ENCODE measurements at places on chromosomes 7 and 10.

DNA sequence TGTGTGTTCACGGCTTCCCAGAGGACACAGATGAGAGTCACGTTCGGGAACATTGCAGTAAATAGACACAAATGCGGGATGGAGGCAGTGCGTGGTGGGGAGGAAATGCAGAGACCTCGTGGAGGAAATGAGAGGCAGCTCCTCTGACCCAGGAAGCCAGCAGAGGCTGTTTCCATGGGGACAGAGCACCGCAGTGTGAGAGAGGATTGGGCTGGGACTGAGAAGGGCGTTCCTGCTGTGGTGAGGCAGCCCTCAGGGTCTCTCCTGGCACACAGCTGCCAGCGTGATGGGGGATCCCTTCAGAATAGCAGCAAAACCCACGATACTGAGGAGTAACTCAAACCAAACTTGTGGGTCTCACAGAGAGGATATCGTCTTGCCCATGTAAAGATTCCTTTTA is 21.7 kb upstream of the BHLHA15 start:
- DNase-seq, result no peak

DNA sequence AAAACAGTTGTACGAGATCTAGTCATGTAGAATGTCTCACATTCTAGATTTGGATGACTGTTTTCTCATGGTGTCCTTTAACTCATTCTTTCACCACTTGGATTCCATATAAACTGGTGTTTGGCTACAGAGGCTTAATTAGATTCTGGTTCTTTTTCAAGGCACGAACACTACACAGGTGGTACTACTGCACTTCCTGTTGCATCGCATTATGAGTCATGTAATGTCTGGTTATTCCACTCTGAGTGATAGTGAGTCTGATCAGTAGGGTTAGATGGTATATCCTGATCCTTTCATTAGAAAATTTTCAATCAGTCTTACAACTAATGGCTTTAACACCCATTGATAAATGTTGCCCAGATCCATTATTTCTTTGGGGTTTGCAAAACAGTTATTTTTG is 11.2 kb upstream of the AKAP9 start:
- no peak for DNase-seq

DNA sequence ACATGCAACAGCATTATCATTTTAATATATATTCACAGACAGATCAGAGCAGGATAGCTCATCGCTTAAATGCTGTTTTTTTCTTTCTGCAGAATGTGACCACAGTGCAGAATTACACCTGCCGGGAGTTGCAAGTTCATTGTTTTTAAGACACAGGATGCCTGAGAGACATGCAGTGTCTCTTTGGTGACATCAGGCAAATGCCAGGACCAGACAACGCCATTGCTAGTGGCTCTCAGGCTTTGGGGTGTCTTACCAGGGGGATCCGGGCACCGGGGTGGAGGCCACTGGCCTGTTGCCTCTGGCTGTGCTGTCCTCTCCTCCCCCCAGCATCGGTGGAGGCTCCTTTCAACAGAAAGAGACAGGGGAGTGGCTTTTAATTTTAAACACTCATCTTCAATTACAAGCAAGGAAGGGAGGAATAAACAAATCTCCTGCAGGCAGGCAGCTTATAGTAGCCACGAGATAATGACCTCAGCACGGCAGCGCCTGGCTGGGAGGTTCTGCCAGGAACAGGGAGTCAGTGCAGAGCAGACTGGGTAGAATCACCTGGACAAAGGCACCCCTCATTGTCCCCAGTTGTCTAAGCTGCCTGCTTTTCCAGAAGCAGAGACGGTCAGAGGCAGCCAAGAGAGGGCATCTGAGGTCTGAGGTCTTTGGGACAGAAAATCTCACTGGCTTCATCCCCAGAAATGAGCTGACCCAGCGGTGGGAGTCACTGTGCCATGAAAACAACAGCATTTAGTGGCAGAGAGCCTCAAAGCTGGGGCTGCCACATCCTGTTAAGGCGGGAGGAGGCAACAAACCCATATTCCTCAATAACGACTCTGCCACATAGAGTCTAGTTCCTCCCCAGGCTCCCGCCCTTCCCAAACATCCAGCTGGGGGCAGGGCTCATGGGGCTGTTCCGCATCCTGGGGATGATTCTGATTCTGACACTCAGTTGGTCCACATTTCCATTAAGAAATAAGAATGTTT is 148.4 kb downstream of the TCERG1L start:
- DNase-seq, result no peak

DNA sequence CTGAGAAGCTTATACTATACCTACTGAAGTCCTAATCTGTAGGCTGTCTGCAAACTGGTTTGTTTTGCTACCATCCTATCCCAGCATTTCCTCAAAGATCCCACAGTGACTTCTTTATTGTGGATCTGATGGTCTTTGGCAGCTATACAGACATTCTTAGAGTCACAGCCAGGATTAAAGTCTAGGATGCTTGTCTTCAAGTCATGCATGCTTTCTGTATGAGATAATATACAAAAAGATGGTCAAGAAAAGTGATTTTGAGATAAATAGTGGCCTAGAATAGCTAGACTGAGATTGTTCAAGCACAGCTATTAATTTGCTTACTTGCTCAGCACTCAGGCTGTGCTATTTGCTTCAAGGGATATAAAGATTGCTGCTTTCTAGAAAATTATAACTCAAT is 454.4 kb downstream of the AUTS2 start:
- DNase-seq, result no peak

- no peak for DNase-seq
Observed at GRCh38 chr10:132729810-132730572, 56.0 kb downstream of the NKX6-2 start.

GRCh38 chr10:72337039-72337629 is 17.6 kb downstream of the DNAJB12 start:
- DNase-seq, result no peak

- DNase-seq, result no peak
Observed at GRCh38 chr10:78443900-78444571, 410.4 kb downstream of the RPS24 start.

DNA sequence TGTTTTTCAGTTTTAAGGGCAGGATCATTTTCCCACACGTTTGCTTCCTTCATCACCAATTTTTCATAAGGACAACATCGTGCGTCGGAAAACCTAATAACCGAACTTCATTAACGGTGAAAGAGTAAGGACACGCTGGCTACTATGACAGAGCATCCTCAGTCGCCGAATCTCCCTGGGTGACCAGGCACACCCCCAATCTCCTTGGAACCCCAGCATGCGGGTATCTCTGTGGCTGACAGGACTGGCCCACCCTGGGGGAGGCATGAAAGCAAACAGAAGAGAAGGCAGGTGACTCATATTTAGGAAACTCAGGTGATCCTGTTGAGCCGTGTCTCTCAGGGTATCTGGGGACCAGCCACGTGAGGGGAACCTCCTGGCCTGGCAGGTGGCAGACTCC is 134.2 kb downstream of the DIP2C start:
- no peak for DNase-seq

DNA sequence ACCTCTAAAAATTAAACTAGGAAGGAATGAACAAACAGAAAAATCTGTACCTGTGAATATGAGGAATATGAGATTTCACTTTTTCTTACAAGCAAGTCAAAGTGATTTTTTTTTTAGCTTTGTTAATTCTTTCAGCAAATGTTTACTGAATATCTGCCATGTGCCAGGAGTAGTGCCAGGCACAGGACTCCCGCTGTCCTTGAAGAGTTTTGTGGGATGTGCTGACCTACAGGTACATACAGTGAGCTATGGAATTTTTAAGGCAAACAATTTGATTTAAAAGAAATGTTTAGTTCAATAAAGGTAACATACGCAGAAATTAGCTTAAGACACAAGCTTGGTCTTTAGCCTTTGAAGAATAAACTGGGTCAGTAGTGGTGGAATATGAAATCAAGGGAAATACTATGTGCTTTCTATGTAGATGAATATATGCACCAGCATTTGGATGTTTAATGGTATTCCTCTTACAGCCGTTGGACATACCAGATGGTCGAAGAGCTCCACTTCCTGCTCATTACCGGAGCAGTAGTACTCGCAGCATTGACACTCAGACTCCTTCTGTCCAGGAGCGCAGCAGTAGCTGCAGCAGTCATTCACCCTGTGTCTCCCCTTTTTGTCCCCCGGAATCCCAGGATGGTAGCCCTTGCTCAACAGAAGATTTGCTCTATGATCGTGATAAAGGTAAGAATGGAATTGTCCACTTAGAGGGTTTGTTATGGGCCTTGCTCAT is 102.0 kb downstream of the GLCCI1 start:
- no peak for DNase-seq

DNA sequence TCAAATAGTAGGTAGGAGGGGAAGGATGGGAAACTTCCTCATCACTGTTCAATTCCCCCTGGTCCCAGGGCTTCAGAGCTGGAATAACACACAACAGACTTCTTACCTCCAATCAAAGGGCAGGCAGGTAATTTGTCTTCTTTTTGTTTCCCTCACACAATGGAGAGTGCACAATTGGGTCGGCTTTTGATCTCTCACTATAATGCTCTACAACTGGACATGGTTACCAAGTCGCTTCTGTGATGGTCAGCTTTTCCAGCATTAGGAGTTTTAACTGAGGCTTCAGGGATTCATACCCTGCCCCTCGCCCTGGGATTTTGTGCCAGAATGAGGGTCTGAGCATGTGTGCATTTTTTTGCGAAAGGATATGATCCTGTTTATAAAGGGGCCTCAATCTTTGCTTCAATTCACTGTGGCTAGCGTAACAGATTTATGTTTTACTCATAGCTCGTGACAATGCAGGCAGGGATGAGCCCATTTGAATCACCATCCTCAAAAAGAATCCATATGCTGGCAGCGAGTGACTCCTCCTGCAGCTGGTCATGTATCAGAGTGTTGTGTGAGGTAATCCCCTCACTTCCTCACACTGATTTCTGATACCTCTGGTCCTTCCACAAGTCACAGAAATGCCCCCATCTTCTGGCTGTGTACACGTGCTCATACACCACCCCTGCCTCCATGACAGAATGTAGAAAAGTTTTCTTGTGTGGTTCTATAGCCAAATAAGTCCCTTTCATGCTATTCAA is 189.6 kb downstream of the CTTNBP2 start:
- no peak for DNase-seq

GRCh38 chr10:125694883-125695282 is 11.9 kb upstream of the TEX36 start:
- no peak for DNase-seq

DNA sequence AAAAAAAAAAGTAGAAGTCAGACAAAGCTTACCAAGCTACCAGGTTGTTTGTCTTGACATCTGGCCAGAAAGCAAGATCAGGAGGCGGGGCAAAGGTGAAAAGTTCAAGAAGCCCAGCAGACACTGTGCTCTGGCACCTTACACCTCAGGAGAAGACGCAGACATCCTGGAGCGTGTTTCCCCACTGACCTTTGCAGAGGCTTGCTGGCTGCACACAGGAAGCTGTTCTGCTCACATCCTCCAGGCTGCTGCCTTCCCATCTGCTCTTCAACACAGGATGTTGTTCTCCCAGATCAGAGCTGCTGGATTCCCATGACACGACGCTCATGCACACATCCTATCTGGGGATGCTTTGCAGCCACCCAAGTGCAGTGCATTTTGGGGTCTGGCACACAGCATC is 174.4 kb upstream of the KIAA1217 start:
- no peak for DNase-seq

DNA sequence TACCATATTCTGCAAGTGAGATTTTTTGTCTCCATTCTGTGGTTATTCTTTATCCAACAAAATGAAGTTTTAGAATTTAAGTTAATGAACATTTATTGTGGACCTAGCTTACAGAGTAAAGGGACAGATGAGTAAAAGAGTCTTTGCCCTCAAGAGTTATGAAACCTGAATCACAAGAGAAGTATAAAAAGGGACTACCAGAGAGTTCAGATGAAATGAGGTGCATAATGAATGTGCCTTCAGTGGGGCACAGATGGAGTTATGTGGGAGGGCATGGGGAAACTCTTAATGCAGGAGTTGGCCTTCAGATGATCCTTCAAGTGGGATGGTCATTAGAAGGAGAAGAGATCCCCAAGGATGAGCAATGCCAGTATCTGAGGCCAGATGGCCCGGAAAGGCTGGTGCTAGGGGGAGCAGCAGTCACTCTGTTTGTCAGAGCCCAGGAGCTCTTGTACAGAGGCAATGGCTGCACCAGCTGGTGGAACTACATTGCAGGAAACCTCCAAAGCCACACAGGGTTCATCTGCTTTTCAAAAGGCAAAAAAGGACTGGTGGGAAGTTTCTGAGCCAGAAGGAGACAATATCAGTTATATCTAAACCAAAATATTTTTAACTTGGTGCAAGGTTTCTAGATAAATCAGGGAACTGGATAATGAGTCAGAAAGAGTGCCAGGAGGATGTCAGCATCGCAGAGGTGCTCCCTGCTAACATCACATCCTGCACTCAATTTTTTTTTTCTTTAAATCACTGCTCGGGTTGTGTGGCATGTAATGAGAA is 162.0 kb downstream of the KLF6 start:
- DNase-seq, result no peak

- DNase-seq, result no peak
Observed at GRCh38 chr7:94396596-94396995, 1.9 kb downstream of the COL1A2 start.

- DNase-seq, result no peak
Observed at GRCh38 chr10:119166118-119166500, 595 bp upstream of the SFXN4 start.

- no peak for DNase-seq
Observed at GRCh38 chr7:137445268-137445667, 101.7 kb upstream of the PTN start.

- no peak for DNase-seq
Observed at GRCh38 chr7:157490465-157490912, 153.7 kb downstream of the DNAJB6 start.

DNA sequence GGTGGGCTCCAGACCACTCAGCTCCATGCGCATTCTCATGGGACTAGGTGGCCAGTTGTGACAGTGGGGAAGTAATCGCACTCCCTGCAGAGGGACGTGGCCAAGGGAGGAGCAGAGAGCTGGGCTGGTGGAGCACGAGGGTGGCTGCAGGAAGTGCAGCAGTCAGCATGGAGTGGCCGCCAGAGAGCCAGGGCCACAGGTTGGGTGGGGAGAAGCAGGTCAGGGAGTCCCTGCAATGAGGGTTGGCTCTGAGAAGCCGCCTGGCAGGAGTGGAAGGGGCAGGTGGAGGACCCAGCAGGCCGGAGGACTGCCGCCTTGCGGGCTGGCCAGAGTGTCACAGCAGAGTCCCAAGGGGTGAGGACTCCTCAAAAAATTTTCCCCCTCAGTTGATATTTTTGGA is 26.2 kb downstream of the FKBP6 start:
- DNase-seq, result no peak

- DNase-seq, result no peak
Observed at GRCh38 chr7:280461-280860, 9.5 kb upstream of the FOXL3 start.

- no peak for DNase-seq
Observed at GRCh38 chr7:112129655-112130323, 76.4 kb downstream of the DOCK4 start.

- no peak for DNase-seq
Observed at GRCh38 chr10:32956365-32957197, 1.4 kb downstream of the ITGB1 start.

- DNase-seq, result no peak
Observed at GRCh38 chr10:78981257-78981969, 87.4 kb upstream of the ZMIZ1 start.

GRCh38 chr10:132546567-132547420 is 9.2 kb downstream of the INPP5A start:
- no peak for DNase-seq

All from type B pancreatic cell (in vitro differentiated cells).